ENCODE measurements at places on chromosomes 13 and 19.

GRCh38 chr19:51546650-51547396, 15.4 kb upstream of the SIGLEC6 start:
- DNase-seq: peak; percentile 98

DNA sequence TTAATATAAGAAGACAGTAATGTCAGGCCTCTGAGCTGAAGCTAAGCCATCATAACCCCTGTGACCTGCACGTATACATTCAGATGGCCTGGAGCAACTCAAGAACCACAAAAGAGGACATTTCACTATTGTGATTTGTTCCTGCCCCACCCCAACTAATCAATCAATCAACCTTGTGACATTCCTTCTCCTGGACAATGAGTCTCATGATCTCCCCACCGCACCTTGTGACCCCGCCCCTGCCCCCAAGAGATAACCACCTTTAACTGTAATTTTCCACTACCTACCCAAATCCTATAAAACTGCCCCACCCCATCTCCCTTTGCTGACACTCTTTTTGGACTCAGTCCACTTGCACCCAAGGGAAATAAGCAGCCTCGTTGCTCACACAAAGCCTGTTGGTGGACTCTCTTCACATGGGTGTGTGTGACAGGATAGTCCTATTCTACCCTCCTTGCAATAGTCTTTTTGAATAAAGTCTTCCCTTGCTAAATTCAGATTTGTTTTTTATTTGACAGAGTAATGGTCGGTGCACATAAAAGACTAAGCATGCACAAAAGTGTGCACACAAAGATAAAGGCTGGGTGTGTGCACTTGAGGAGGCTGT, 14.0 kb downstream of the CD70 start:
- peak; percentile 45 for DNase-seq

GRCh38 chr13:44843403-44843802, 145.9 kb downstream of the NUFIP1 start:
- DNase-seq: no peak

DNA sequence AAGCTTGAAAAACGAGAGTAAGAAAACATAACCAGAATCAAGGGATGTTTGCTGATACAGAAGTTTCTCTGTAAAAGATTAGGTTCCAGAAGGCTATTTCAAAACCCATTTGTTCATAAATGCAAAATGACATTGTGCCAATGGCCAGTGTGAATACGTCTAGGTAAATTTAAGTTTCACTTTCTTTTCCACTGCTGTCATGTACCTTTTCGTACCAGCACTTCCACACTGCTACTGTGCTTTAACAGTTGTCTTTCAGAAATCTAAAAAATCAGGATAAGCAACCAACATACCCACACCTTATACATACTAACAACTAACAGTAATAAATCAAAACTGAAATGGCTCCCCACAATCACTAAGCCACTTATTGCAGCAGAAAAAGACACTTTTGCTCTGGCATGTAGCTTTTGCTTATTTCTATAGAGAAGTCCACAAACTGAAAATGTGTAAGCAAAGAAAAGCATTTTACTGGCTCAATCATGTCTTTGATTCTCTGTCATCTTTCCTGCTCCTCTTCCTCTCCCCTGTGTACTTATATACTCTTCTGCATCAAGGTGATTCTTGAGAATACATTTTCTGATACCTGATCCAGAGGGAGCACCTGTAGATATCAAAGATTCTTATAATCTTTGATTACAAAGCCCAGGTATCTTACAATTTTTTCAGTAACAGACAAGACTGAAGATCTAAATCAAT, 34.3 kb downstream of the ELF1 start:
- peak; percentile 59 for DNase-seq

DNA sequence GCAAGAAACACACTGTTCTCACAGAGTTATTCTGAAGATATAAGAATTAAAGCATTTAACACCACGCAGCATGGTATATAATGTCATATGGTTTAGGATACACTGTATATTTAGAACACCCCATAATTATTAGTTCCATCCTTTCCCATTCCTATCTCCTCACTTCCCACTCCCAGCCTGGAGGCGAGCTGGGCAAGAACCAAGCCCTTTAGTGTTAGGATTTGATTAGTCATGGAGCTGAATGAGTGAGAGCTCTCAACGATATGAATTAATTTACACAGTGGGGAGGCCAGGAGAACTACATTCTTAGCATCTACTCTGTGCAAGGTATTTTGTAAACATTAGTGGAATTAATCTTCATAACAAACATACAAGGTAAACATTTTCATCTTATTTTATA, 934.3 kb downstream of the DIAPH3 start:
- no peak for DNase-seq

DNA sequence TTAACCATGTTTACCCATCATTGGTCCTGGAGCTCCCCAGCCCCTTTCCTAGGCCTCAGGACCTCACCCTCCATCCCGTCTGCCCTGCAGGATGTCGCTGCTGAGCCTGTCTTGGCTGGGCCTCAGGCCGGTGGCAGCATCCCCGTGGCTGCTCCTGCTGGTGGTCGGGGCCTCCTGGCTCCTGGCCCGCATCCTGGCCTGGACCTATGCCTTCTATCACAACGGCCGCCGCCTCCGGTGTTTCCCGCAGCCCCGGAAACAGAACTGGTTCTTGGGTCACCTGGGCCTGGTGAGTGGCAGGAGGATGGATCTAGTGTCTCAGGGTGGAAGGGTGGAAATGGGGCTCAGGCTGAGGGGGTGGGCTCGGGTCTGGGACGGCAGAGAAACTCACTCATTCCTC, 508 bp downstream of the CYP4F8 start:
- no peak for DNase-seq

DNA sequence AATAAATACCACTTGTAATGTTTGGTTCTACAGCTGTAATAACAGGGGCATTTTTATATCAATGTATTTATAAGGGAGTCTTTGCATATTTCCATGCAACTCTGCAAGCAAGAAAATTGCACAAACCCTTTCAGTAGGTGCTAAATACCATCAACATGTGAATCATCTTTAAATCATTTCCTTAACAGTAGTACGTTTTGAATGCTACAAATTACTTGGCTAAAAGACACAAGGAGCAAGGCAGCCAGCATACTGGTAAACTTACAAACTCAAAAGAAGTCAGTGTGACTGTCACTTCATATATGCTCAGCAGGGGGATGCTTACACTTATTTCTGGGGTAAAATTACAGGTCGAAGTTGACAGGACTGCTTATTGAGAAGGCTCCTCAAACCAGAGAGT, 402.4 kb downstream of the EFNB2 start:
- no peak for DNase-seq

- DNase-seq: no peak
Measured at GRCh38 chr13:95505265-95505664, 47.3 kb upstream of the CLDN10 start.

- DNase-seq: no peak
Measured at GRCh38 chr19:3968556-3969434, 2.1 kb downstream of the DAPK3 start.

- DNase-seq: no peak
Measured at GRCh38 chr19:35966771-35967170, 28.2 kb upstream of the SDHAF1 start.

GRCh38 chr19:14478113-14478545, 3.0 kb upstream of the PTGER1 start:
- DNase-seq: no peak

DNA sequence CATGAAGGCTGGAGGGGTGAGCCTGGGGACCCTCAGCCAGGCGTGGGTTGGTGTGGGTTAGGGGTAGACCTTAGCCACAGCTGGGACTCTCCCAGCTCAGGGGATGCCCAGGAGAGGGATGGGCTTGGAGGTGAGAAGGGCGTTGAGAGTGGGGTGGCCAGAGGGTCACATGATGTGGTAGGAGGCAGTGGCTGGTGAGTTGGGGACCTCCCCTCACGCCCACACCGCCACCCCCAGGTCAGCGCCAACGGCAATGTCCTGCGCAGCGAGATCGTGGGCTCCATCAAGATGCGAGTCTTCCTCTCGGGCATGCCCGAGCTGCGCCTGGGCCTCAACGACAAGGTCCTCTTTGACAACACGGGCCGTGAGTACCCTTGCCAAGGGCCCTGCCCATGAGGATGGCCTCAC, 28.5 kb downstream of the AP1M1 start:
- DNase-seq: no peak

DNA sequence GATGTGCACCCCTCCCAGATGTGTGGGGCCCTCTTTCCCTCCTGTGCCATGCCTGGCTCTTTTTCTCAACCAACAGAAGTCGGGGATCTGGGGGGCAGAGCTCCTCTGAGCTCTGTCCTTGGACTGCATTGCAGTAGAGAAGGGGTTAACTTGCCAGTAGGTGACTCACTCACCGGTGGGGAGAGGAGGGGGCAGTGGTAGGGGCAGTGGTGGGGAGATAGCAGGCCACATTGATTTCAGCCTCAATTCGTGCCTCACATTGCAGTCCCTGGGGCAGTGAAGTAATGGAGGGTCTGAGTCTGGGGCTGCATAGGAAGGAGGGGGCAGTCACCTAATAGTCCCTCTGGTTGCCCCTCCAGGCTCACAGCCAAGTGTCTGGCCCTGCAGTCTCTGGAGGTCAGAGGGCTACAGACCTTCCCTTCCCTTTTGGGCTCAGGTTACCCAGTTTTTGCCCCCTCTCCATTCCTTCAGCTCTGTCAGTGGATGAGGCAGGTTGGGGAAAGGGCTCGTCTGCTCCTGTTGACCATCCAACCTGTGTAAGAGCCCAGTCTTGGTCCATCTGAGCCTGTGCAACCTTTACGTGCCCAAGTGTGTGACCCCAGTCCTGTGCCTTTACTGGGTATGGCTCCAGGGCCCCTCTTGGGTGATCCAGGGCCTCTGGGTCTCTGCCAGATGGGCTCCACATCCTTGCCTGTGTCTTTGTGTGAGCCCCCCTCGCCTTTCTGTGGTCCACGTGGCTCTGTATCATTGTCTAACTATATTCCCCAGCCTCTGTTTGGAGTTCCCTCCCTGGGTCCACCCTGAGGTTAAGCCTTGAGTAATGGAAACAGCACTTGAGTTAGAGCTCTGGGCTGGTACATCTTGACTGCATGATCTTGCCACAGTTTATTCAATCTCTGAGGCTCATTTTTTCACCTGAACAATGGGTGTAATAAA, 13.0 kb downstream of the CIC start:
- DNase-seq: peak; percentile 17

DNA sequence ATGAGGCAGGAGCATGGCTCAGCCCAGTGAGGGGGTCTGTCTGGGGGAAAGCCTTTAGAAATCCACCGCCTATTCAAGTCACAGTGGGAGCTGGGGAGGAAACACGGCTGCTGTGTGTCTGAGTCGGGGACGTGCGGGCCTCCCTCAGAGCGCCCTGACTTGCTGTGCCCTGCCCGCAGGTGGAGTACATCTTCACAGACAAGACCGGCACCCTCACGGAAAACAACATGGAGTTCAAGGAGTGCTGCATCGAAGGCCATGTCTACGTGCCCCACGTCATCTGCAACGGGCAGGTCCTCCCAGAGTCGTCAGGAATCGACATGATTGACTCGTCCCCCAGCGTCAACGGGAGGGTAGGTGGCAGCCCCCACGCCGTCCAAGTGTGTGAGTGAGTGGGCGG, 137.8 kb upstream of the MCF2L start:
- DNase-seq: no peak

GRCh38 chr19:1938071-1938470, 2.9 kb upstream of the CSNK1G2 start:
- DNase-seq: no peak

DNA sequence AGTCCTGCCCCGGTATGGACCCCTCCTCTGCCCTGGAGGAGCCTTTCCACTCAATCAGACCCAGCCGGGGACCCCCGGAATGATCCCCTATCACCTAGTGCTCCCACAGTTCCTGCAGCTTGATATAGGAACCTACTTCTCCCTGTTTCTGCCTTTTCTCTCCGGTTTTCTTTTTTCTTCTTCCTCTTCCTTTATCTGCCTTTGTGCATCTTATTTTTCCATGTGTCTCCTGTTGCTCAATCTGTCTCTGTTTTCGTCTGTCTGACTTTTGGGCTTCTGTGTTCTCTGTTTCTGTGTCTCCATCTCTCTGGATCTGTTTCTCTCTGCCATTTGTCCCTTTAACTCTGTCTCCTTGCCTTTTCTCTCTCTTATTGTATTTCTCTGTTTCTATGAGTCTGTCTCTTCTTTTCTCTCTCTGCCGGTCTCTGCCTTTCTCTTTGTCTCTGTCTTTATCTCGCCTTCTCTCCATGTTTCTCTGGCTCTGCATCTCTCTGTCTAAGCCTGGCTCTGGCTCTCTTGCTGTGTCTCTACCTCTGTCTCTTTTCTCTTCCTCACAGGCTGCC, 10.0 kb downstream of the MEGF8 start:
- no peak for DNase-seq

GRCh38 chr19:6735181-6735911, 2.0 kb downstream of the GPR108 start:
- no peak for DNase-seq

GRCh38 chr13:90238413-90238812, 1109.1 kb upstream of the MIR17HG start:
- no peak for DNase-seq

- DNase-seq: no peak
Measured at GRCh38 chr13:83153848-83154247, 728.4 kb downstream of the SLITRK1 start.

DNA sequence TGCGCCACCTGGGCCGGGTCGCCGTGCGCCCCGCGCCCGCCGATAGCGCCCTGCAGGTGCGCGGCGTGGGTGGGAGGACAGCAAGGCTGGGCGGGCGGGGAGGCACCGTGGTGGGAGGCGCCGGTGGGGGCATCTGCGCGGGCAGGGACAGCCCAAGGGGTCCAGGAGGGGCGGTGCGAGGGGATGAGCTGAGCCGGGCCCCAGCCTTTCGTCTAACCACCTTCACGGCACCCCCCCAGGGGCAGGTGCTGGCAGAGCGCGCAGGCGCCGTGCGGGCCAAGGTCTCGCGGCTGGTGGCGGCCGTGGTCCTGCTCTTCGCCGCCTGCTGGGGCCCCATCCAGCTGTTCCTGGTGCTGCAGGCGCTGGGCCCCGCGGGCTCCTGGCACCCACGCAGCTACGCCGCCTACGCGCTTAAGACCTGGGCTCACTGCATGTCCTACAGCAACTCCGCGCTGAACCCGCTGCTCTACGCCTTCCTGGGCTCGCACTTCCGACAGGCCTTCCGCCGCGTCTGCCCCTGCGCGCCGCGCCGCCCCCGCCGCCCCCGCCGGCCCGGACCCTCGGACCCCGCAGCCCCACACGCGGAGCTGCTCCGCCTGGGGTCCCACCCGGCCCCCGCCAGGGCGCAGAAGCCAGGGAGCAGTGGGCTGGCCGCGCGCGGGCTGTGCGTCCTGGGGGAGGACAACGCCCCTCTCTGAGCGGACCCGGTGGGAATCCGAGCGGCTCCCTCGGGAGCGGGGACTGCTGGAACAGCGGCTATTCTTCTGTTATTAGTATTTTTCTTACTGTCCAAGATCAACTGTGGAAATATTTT, 3.1 kb downstream of the KISS1R start:
- no peak for DNase-seq

DNA sequence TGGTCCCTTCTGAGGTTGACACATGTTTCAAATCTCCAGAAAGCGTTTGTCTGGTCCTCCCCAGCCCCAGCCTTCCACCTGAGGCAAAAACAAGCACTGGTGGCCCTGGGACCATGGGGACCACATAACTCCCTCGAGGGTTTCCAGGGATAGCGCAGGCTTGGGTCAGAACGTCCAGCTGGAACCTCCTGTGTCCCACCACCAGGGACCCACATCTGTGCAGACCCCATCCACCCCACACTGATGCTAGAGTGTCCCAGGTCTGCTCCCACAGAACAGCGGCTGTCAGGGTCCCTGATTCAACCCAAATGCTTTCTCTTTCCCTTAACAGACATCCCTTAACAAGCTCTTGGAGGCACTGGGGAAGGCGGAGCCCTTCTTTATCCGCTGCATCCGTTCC, 29.6 kb upstream of the USE1 start:
- no peak for DNase-seq

GRCh38 chr19:2729943-2730818, 9.0 kb upstream of the DIRAS1 start:
- no peak for DNase-seq

- no peak for DNase-seq
Measured at GRCh38 chr13:51950722-51951121, 60.5 kb downstream of the ATP7B start.
